DMS153 (cell line): ENCODE measurements at places on chromosomes 7 and 10.

DNA sequence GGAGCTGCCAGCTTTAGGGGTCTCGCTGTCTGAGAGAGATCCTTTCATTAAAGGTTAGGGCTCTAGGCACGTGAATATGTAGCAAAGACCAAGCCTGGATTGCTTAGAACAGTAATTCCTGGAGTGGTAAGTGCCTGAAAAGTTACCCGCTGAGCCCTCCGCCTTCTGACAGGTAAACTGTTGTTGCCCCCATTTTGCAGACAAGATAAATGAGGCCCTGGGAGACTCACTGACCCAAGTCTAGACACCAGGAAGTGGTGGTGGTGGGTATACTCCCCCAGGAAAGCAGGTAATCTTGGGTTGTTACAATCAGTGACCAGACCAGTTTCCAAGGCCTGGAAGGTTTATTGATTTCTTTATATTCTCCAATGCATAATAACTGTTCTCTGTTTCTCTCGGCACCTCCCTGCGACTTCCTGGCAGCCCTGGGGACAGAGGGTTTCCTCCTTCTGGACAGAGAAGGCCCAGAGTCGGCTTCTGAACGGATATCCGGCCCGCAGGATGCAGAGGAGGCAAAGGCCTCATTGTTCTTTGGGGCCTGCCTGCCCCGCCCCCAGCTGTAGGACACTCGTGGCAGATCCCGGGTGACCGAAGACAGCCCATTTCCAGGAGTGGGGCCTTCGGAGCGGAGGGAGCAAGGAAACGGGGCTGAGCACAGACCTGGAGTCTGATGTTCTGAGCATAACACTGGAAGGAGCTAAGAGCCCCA is 1.3 kb upstream of the GRK5 start:
- DNase-seq = no peak

DNA sequence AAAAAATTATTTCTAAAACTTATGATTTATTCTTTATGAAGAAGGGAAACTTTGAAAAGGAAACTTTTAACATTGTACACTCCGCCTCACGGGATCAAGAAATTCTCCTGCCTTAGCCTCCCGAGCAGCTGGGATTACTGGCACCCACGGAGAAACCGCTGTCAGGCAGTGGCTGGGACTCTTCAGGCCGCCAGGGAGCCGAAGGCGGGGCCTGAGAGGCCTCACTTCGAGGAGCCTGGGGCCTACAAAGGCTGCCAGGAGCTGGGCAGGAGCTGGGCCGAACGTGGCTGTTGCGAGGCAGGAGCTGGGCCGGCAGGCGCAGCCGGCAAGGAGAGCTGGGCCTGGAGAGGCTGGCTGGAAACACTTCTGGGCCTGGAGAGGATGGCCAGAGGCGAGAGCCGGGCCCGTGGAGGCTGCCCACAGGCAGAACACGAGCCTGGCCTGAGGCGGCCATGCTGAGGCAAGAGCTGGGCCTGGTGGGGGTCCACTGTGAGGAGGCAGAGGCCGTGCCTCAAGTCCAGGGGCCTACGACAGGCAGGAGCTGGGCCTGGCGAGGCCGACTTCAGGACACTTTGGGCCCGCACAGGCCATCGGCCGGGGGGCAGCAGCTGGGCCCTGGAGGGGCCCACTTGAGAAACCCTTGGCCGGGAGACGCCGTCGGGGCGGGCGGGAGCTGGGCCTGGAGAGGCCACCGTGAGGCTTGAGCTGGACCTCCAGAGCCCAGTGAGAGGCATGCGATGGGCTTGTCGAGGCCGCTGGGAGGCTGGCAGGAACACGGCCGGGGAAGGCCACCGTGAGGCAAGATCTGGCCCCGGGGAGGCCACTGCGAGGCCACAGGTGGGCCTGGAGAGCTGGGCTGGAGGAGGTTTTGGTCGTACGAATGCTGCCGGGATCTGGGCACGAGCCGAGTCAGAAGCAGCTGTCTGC is 23.7 kb downstream of the MDH2 start:
- DNase-seq = no peak

DNA sequence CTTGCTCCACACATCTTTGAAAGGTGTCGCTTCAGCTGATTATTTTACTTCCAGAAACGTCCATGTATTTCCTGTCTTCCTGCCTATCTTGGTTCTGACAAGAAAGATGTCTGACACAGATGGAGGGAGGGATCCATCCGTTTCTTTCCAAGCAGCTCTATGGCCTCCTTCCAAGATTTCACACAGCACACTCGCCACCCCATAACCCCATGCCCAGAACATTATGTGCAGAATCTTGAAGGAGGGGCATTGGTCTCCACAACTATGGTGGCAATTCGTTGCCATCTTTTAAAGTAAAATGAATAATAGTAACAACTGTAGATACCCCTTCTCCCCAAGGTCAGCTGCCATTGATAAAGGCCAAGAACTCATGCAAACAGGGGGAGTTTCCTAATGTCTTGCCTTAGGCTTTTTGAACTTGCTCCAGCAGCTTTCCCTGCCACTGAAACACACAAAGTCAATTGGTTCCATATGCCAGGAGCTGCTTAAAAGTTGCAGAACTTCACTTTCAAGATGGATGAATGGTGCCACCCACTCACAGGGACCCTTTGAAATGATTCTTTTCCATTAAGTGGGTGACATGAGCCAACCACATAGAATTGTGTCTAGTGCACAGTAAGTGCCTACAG is 60.0 kb downstream of the VSTM4 start:
- DNase-seq = no peak

- no peak for DNase-seq
These were observed 10.4 kb downstream of the CHST3 start for GRCh38 chr10:71974489-71975021.
